ENCODE measurements at places on chromosomes 6 and 20.
A peak's percentile ranks its signal among the peaks of the same experiment; 100 is the strongest.

GRCh38 chr20:54004445-54004844 lies 65.9 kb downstream of the BCAS1 start:
- no peak for DNase-seq

- DNase-seq, result peak; percentile 21
These were observed 152.1 kb upstream of the RIMS1 start for GRCh38 chr6:71733970-71734899.

DNA sequence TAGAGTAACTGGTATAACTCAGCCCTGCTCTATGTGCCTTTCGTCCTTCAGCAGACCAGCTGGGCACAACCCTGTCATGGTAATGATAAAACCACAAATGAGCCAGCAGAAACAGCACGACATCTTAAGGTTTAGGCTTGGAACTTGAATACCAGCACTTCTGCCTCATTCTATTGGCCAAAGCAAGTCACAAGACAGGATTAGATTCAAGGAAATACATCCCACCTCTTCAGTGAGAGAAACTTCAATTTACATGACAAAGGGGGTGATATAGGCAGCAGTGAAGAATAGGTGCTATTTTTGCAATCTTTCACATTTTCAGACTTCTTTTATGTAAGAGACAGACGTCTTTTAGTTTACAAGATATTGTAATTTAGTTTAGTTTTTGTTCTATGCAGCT lies 69.8 kb upstream of the SLC35F1 start:
- no peak for DNase-seq

DNA sequence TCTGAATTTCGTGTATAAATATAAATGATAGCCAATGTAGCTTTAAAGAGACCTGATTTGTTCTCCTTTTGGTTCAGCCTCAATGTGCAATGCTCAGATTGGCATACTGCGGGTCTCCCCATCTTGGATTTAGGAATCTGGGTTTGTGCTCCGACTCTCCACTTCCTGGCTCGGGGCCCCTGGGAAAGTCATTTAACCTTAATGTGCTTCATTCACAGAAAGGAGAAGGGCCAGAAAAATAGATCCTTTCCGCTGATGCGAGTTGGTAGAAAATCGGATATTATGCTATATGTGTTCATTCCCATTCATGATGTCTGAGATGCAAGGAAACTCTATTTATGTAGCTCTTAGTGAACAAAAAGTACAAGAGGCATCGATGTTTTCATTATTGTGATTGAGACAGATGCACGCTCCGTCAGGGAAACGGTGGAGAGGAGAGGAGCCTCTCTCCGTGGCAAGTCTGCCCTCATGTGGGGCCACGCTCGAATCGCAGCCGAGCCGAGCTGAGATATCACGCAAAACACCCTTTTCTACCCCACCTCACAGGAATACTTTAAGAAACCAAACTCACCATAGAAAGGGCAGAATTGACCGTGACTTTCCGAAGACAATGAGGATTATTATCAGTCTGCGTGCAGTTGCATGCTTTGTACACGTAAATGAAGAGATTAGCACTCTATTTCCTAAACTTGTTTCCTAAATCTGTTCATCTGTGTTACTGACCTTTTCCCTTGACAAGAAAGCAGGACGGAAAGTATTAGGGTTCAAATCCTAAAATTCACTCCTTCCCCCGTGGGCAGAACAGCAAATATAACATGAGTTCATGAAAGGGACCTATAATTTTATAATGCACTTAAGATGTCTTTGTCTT lies 136.6 kb downstream of the COL9A1 start:
- peak; percentile 78 for DNase-seq

GRCh38 chr6:90578894-90579549 lies 7.8 kb downstream of the MAP3K7 start:
- DNase-seq, result no peak

DNA sequence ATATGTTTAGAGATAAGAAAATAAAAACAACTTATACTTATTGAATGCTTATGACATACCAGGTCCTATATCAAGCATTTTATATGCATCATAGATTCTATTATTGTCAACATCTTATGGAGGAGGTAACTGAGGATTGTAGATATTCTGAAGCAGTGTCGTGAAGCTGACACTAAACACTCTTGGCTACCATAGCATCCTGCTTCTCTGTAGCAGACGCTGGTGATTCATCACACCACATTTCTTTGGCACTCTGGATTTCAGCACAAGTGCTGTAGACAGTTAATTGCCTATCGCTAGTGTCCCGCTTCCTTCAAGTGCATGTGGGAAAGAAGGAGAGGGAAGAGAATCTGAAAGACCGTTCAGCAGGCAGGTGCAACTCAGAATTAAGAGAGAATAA lies 317.1 kb downstream of the PLCB1 start:
- DNase-seq, result peak; percentile 11

DNA sequence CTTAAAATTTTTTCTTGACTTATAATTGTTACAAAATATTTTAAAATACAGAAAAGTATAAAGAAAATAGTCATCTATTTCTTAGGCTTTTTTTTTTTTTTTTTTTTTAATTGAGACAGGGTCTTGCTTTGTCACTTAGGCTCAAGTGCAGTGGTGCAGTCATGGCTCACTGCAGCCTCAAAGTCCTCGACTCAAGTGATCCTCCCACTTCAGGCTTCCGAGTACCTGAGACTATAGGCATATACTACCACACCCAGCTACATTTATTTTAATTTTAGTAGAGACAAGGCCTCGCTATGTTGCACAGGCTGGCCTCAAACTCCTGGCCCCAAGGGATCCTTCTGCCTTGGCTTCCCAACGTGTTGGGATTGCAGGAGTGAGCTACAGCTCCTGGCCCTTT lies 5.3 kb upstream of the ACAT2 start:
- no peak for DNase-seq

- no peak for DNase-seq
These were observed 295.8 kb downstream of the PREX1 start for GRCh38 chr20:48532028-48532427.

DNA sequence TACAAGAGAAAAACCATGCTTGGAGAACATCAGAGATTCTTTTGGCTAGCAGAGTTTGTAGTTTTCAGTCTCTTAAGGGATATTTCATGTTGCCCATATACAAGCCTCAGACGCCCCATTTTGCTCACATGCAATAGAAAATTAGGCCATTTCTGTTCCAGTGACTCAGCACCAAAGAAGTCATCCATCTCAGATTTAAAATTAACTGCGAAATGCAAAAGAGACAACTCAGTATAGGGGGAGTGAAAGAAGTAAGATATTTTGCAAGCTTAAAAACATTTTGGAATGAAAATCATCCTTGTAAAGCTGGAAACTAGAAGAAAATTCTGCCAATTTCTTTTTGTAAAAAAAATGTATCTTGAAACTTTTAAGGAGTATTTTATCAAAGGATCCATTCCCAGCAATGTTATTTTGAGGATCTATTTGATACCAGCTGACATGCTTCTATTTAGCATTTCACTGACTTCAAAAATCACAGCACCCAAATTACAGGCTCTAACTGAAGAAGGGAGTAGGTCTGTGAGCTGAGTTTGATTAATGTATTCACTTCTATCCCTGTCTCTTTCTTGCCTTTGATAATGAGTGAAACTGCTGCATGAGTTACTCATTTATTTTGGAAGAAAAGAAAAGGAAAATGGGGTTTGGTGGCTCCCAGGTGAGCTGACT lies 223.7 kb upstream of the SULF2 start:
- peak; percentile 68 for DNase-seq

DNA sequence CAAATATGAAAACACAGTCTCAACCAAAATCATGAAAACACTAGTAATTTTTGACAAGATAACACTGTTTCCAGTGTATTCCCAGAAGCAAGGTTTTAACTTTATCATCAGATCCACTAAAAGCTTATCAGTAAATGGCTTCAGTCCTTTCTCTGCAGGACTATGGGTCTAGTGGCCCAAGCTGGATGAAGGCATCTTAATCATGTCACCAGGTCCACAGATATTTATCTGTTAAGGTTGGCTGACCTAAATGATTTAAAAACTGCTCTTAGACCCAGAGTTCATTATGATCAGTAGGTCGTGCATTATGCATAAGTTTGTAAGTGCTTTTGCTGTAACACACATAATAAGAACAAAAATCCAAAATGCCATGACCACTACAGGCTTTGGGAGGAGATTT lies 118.0 kb downstream of the MAP3K7 start:
- no peak for DNase-seq

- no peak for DNase-seq
These were observed 64.6 kb upstream of the TPD52L1 start for GRCh38 chr6:125088963-125089362.

DNA sequence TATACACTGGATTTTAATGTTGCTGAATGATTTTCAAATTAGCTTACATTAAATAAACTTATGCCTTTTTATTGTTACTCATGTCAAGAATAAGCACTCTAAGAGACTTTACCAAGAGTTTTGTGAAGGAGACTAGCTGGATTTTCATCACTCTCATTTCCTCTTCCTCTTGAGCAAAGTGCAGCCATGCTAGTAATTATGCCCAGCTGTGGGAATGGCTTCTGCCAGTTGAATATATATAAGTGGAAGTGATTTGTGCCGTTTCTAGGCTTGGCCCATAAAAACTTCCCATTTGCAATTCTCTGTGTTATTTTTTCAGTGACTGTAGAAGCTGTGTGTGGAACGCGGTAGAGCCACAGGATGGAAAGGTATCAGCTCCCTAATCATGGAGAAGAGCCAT lies 255.8 kb downstream of the HDGFL1 start:
- DNase-seq, result no peak

DNA sequence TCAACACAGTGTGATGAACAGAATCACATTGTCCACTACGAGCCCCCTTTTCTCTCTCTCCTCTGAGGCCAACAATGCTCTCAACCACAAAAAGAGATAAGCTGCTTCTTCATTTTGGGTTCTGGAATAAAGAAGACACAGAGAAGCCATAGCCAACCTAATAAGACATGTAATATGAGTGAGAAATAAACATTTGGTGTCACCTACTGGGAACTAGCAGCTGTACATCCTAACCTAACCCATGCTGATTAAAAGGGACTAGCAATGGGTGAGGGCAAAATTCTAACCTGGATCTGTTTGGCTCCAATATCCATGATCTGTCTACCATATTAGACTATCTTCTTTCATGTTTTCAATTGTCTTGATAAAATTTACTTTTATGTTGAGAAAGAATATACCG lies 369.1 kb upstream of the MARCKS start:
- DNase-seq, result no peak

GRCh38 chr6:170277893-170278742 lies 12.8 kb downstream of the DLL1 start:
- no peak for DNase-seq

DNA sequence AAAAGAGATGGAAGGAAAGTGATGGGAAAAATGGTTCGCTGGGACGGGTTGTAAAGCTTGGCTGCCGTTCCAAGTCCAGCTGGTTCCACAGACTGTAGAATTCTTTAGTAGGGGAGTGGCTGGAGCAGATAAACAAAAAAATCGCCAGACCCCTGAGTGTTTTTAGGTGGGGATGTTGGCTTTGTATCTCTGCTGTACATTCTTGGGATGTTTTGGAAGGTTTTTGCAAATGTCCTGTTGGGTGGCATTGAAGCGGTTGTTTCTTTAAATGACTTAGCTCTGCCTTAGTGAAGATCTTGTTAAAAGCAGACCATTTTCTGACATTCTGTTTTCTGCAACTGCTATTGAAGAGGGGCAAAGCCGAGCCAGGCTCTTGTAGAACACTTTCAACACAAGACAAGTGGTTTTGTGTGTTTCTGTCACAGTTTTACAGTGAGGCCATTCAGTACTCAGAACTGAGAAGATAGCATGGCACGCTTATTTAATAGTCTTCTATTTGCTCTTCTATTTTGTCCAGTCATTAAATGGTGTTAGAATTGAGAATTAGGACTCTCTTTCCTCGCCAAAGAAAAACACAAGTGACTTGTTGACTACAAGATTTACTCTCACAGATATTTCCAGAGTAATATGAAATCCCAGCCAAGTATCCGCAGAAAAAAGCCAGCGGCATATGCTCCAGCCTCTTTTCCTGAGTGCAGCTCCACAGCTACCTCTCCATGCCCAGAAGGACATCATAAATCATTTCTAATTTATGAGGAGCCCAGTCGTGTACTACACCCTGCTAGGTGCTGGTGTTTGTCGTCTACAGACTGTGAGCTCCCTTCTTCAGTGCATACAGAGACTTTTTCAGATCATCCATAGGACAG lies 65.8 kb downstream of the PHACTR2 start:
- DNase-seq, result peak; percentile 49

DNA sequence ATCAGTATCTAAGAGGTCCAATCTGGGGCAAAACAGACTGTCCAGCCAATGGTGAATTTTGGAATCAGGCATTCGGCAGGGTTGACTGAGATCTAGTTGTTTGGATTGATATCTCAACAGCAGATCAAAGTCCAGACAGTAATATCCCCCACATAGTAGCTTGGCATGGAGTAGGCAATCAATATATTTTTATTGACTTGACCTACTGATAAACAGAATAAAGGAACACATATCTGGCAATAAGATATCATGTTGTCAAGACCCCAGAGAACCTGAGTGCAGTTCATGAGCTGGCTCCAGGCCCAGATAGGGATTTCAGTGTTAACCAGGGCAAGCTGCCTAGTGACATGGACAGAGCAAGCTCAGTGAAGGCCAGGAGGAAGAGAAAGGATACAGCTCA lies 34.4 kb downstream of the TNFAIP3 start:
- no peak for DNase-seq

DNA sequence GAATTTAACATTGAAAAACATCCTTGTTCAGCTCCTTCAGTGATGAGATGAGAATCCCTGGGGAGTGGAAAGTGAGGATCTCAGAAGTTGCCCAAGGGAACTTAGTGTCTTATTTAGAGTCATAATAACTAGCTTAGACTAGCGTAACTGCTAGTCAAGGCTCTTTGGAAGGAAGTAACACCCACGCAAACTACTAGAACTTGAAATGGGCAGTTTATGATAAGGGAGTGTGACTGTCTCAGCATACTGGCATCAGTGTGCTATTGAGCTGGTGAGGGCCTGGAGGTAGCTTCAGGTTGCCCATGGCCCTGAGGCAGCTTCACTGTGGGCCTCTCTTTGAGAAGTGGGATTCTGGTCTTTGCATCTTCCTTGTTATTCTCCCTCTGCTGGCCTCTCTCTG lies 40.1 kb downstream of the SLX4IP start:
- DNase-seq, result no peak

DNA sequence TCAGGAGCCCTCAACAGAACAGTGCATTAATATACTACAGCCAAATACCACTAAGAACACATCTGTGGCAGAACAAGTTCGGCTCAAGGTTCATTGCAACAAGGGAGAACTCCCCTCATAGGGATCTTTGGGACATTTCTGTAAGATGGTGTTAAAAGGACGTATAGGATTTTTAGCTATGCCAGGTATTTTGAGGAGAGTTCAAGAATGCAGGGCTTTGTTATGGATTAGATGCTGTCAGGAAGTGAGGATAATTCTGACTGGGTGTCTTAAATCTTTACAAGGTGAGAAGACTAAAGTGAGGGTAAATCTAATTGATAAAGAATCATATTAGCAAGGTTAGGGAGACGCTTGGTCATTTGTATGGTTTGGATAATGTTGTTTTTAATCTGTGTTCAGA lies 83.7 kb upstream of the AHI1 start:
- no peak for DNase-seq

- peak; percentile 36 for DNase-seq
These were observed 970.0 kb upstream of the SLC35B3 start for GRCh38 chr6:9405369-9405768.

- DNase-seq, result no peak
These were observed 99.6 kb upstream of the COL21A1 start for GRCh38 chr6:56346958-56347357.
